ENCODE measurements at places on chromosomes 6 and 20.

GRCh38 chr6:167151648-167152047 lies 6.1 kb downstream of the GPR31 start:
- DNase-seq, result no peak

- DNase-seq, result no peak
Observed at GRCh38 chr6:16418151-16418550, 179.8 kb downstream of the GMPR start.

- DNase-seq, result peak; percentile 90
Observed at GRCh38 chr6:116268589-116269293, 11.0 kb downstream of the TSPYL1 start.

DNA sequence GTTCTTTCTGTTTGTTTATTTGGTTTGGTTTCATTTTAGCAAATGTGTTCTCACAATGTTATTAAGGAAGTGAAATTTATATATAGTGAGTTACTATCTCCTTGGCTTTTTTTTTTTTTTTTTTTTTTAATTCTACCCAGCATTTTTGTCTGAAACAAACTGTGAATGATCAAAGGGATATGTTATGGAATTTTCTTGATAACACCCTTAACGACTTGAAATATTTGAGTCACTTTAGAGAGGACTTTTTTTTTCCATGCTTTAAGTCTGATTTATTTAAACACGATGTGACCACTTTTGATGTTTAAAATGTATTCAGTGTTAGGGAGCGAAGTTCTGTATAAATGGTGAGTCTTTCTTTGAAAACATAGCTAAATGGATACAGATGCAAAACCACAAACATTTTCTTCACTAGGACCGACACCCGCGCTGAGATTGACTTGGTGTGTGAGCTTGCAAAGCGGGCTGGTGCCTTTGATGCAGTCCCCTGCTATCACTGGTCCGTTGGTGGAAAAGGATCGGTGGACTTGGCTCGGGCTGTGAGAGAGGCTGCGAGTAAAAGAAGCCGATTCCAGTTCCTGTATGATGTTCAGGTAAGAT lies 149.7 kb downstream of the MTHFD1L start:
- no peak for DNase-seq

DNA sequence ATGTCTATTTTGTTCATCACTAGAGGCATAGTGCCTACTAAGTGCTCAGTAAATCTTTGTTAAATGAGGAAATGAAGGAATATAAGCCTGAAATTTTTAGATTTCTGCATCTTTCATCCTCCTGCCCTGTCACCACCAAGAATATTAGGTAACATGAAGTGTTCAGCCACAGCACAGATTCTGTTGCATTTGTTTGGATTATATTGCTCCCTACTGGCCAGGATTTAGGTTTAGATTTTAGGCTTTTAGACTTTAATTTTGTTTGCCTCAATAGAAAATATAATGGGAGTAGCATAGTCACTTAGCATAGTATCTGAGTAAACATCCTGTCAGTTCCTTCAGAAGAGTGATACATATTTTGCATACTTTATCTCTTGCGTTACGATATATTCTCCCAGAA lies 14.2 kb downstream of the FARS2 start:
- no peak for DNase-seq

DNA sequence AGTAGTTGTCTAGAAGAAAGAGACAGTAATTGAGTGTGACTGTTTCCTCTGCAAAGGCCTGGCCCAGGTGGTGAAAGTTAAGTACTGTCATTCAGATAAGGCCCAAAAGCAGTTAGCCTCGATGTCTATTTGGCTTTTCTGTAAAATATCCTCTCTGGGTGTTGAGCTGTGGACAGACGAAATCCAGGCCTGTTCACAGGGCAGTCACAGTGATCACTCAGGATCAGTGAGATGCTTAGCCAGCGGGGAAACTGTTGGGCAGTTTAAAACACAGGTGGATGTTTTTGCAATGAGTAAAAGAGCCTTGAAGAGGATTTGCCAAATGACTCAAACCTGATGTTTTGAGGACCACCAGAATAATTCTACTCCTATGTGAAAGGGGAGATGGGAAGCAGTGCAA lies 22.0 kb upstream of the PRDM1 start:
- DNase-seq, result peak; percentile 28

- DNase-seq, result no peak
Observed at GRCh38 chr6:143158113-143158581, 97.5 kb downstream of the AIG1 start.

GRCh38 chr6:106381881-106382280 lies 21.4 kb downstream of the CRYBG1 start:
- peak; percentile 66 for DNase-seq

- DNase-seq, result no peak
Observed at GRCh38 chr20:24823176-24823784, 125.8 kb upstream of the CST7 start.

DNA sequence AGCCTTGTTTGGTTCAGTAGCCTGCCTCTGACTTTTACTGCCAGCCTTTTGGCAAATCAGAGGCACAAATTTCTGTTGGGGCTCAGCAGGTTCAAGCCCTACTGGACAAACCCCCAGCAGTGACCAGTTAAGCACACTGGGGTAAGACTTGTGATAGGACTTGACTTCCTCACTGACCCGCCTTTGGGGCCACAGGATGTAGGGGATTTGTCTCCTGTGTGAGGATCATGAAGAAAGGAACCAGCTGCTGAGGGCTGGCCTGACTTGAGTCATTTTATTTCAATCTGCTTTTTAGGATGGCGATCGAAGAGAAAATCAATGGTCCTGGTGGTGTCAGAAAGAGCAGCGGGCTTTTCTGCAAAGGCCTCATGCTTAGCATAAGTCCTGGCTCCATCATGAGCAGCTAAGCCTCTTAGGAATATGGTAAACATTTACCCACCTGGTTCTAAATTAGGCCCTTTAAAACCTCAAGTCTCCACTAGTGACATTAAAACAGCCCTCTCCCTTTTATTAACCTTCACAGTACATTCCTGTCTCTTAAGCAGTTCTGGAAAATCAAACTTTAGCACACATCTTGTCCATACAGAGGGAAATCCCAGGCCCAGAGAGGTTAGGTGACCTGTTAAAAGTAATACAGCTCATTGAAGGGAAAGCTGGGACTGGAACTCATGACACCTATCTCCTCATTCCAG lies 16.6 kb downstream of the CHMP4B start:
- DNase-seq, result peak; percentile 12

DNA sequence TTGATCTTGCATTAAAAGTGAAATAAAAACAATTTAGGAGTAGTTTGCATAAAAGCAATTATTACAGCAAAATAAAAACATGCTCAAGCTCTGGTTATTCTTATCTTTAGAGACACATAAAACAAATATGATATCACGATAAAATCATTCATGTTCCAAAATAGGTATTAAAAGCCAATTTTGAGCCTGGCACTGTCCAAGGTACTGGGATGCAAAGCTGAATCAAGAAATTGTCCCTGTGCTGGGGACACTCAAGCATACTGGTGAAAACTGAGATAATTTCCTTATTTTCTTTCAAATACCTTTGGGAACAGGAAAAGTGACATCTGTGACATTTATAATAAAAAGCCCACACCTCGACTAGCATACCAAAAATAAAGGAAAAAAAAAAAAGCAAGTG lies 931 bp upstream of the MTCL3 start:
- DNase-seq, result peak; percentile 48

- peak; percentile 14 for DNase-seq
Observed at GRCh38 chr6:14501914-14502313, 384.3 kb downstream of the CD83 start.

- peak; percentile 70 for DNase-seq
Observed at GRCh38 chr6:21024616-21025015, 490.4 kb downstream of the CDKAL1 start.

DNA sequence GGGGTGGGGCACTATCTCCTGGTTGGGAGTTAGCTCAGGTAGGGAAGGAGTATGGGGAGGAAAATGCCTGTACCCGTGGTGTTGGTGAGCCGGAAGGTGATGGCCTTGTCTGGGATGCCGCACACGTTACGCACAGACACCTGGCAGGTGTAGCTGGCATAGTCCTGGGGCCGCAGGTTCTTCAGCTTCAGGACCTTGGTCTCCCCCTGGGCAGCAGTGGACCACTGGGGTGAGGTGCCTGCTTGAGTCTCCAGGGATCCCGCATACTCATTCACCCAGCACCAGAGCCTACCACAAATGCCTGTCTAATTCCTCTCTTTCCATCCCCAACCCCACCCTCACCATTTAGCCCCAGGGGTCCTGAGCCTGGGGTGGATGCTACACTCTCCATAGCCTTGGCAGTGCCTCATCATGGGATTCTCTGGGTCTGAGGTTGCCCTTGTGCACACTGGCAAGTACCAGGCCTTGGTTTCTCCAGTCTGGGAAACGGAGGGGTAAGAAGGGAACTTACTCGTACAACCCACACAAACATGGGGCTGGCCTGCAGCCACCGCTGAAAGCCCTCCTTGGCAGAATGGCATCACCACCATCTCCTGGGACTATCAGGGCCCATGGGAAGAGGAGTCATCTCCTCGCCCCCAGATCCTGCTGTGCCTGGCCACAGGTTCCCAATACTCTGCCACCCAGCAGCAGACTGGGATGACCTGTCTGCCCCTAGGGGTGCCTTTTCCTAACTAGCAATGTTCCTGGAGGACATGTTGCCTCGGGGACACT lies 42.8 kb downstream of the MDGA1 start:
- no peak for DNase-seq

DNA sequence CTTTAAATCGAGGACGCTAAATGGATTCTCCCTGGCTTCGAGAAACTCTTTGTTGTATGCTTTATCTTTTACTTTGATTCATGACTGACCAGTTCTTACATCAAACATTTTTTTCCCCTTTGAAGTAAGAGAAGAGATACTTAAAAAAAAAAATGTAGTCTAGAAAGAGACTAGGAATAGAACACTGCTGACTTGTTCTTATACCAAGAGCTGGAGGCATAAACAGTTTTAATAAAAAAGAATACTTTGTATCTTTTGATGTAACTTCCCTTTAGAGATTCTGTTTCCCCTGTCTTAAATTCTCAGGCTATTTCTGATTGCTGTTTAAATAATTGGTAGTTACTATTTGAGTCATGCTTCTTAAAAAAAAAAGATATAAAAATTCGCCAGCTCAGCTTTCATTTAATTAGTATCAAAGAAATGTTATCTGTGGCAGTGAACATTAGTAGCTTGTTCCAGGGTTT lies 4.8 kb downstream of the ASXL1 start:
- DNase-seq, result no peak

DNA sequence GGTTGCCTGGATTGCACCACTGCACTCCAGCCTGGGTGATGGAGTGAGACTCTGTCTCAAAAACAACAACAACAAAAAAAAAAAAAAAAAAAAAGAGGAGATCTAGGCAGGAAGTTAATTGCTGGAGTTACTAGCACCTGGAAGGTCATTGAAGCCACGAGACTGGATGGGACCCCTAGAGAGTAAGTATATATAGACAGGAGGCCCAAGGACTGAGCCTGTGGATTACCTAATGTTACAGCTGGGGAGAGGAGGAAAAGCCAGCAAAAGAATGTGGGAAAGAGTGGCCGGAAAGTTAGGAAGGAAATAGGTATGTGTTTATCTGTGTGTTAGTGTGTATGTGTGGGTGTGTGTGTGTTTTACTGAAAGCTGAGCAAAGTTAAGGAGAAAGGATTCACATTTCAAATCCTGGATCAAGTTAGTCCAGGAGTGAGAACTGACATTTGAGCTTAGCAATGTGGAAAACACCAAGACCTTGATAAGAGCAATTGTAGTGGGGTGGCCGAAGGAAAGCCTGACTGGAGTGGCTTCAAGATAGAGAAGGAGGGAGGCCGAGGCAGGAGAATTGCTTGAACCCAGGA lies 38.4 kb downstream of the ANKRD6 start:
- no peak for DNase-seq

DNA sequence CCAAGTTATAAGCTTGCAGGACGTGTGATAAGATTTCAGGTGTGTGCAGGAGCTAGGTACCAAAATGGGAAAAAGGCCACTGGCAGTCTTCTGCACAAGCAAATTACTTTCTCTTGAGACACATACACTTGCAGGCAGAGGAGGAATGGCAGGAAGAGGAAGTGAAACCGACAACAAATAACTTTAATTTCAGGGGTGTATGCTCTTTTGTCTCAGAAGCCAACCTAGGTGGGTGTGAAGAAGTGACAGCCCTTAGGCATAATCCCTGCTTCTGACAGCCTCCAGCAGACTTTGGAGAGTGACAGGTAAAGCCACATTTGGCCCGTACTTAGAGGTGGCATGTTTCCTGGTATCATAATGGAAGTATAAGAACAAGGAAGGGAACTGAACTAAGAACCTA lies 118.8 kb upstream of the TRAF3IP2 start:
- no peak for DNase-seq

GRCh38 chr20:62010551-62011402 lies 54.9 kb downstream of the TAF4 start:
- peak; percentile 65 for DNase-seq

DNA sequence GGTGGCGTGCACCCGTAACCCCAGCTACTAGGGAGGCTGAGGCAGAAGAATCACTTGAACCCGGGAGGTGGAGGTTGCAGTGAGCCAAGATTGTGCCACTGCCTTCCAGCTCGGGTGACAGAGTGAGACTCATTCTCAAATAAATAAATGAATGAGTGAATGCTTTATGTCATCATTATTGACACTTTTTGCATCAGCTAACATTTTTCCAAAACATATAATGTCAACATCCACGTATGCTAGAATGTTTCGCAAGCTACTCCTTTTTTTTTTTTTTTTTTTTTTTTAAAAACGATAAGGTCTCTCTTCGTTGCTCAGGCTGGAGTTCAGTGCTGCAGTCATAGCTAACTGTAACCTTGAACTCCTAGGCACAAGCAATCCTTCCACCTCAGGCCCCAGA lies 72.2 kb downstream of the SENP6 start:
- DNase-seq, result peak; percentile 3

GRCh38 chr6:7047128-7047527 lies 60.6 kb upstream of the RREB1 start:
- no peak for DNase-seq

DNA sequence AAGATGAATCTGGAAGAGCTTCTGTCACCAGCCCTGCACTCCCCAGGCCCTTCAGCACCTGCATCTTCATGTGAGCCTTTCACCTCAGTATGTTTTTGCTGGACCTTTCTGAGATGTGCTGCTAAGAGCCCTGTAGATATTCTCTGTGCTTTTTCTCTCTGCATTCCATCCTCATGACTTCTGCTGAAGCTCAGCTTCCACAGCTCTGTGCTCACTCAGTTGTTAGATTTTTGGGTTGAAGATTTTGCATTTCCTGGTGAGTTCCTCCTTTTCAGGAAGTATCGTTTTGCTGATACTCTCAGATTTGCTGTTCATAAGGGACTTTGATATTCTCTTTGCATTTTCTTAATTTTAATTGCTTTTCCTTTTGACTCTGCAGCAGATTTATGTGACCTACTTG lies 18.3 kb downstream of the KIAA1586 start:
- DNase-seq, result peak; percentile 38

- peak; percentile 40 for DNase-seq
Observed at GRCh38 chr6:121839896-121840295, 404.4 kb downstream of the GJA1 start.

- DNase-seq, result no peak
Observed at GRCh38 chr6:132070356-132070755, 119.2 kb upstream of the CCN2 start.

DNA sequence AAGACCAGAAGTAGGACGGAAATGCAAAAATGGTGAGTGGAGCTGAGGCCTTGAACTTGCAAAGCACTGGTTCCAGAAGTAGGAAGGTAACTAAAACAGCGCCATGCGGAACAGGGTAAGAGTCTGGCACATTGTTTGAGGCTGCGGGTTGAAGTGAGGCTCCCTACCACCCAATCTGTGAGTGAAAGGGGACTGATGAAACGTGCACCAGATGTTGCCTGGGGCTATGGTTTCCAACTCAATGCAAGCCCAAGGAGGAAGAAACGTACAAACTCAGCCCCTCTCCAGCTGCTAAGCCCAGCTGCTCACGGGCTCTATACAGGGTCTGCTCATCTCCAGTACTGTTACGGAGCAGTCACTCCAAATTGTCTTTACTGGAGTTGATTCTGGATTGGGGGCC lies 68.7 kb upstream of the KCNK16 start:
- no peak for DNase-seq

GRCh38 chr6:165967810-165968407 lies 199.7 kb downstream of the TBXT start:
- DNase-seq, result no peak
